ENCODE measurements at places on chromosomes 3 and 15.
A peak's percentile ranks its signal among the peaks of the same experiment; 100 is the strongest.

DNA sequence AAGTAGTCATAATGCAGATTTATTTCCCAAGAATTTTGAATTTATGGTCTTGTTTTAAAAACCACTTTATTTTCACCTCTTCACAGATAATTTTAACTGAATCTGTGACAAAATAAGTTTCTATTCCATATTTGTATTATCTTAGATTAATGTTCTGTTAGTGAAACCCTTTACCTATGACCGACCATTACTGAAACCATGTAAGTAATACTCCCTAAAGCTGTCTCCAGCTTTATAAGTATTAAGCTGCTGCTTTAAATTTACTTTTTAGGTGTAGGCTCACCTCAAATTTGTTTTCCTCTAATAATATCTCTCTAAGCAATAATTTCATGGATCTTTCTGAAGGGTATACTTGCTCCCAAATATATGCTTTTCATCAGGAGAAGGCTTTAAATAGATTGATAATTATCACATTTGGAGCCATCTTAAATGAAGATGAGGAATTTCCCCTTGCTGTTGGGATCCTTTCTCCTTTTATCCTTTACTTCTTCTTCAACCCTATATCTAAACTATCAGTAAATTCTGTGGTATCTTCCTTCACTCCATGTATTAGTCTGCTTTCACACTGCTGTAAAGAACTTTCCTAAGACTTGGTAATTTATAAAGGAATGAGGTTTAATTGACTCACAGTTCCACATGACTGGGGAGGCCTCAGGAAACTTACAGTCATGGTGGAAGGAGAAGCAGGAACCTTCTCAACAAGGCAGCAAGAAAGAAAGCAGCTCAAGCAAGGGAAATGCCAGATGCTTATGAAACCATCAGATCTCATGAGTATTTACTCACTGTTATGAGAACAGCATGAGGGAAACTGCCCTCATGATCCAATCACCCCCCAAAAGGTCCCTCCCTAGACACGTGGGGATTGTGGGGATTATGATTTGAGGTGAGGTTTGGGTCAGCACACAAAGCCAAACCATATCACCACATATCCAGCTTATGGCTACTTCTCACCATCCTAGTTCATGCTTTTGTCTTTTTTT is 92.3 kb upstream of the P2RY1 start:
- no peak for DNase-seq

- DNase-seq: no peak
Observed at GRCh38 chr3:15009167-15009566, 55.9 kb downstream of the MRPS25 start.

DNA sequence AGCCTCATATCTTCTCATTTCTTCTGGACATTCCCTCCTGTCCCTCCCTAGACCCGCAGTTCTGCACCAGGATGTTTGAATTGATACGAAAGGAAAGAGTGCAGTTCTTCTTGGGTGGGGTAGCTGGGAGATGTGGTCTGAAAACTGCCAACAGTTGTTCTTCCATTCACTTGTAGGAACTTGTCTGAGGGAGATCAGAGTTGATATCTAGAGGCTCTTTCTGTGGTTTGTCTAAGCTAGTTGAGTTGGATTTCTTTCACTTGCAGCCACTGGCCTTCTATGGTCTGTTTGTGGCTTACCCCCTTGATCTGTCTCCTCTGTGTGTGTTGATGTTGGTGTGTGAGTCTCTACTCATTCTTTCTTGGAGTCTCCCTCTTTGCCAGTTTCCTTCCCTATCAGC is 42.5 kb upstream of the PIK3CB start:
- DNase-seq: no peak

- DNase-seq: no peak
Observed at GRCh38 chr3:67018105-67018788, 20.1 kb downstream of the KBTBD8 start.

GRCh38 chr3:160006282-160007163 is 17.9 kb downstream of the IL12A start:
- DNase-seq: peak; percentile 3

- no peak for DNase-seq
Observed at GRCh38 chr3:3847994-3848922, 49.0 kb downstream of the LRRN1 start.

GRCh38 chr15:51869060-51869421 is 39.6 kb downstream of the TMOD3 start:
- no peak for DNase-seq

- no peak for DNase-seq
Observed at GRCh38 chr3:197262709-197263108, 35.7 kb downstream of the DLG1 start.

DNA sequence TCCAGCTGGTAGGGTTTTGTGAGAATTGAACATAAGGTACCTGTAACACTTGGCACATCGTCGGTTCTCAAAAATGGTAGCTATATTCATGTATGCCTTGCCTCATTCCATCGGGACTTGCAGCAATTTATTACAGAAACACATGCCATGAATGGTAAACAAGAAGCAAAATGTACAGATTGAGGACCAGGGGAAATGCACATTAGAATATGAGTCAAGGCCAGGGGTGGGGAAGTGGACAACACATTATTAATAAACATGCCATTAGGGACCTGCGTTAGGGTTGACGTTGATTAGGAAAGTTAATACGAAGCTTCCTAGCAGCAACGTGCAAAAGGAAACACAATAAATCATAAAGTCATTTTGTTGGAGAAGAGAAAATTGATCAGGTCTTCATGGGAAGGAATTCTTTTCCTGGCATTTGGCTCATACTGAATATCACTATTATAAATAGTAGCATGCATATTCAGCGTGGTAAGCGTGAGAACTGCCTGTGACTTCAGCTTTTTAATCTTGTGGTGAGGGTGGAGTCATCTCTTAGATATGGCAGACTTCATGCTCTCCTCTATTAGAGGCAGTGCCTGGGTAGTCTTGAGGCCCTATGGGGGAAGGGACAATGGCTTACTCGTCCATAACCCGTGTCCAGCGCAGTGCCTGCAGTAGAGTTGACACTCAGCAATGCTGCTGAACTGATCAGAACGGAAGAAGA is 184.9 kb downstream of the SV2B start:
- no peak for DNase-seq

- DNase-seq: no peak
Observed at GRCh38 chr3:171835116-171835515, 8.0 kb upstream of the TMEM212 start.

DNA sequence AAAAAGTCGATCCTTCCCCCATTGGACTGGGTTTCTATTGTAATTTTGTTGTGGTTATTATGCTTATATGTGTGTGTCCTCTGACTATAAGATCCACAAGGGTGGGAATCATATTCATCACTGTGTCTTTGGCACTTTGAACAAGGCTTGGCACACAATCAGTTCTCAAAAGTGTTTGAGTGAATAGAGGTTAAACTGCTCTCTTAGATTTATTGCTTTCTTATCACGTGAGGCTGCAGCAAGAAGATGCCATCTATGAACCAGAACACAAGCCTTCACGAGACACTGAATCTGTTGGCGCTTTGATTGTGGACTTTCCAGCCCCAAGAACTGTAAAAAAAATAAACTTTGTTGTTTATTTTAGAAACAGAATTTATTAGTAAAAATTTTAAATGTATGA is 295.0 kb upstream of the MDFIC2 start:
- no peak for DNase-seq

DNA sequence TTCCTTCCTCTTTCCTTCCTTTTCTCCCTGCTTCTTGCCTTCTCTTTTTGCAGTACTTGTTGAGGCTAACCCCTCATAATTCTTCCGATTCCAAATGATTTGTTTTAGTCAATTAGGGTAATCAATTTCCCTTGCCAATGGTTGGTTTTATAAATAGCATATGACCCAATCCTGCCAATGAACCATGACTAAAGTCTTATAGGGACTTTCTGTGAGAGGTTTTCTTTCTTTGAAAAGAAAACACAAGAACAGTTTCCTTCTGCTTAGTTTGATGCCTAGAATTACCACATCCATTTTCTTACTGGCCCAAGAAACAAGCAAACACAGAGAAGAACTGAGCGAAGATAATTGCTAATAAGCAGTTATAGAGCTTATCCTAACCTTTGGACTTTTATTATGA is 292.5 kb upstream of the SATB1 start:
- no peak for DNase-seq

- no peak for DNase-seq
Observed at GRCh38 chr3:50203113-50203808, 1.8 kb upstream of the SLC38A3 start.

GRCh38 chr15:22978691-22979237 is 1.4 kb downstream of the CYFIP1 start:
- DNase-seq: no peak

DNA sequence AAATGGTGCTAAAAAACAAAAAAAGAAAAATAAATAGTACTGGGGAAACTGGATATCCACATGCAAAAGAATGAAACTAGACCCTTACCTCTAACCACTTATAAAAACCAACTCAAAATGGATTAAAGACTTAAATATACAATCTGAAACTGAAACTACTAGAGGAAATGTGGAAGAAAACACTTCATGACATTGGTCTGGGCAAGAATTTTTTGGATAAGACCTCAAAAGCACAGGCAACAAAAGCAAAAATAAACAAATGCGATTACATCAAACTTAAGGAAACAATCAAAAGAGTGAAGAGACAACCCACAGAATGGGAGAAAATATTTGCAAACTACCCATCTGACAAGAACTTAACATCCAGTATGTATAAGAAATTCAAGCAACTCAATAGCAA is 6.4 kb downstream of the IFT57 start:
- no peak for DNase-seq

DNA sequence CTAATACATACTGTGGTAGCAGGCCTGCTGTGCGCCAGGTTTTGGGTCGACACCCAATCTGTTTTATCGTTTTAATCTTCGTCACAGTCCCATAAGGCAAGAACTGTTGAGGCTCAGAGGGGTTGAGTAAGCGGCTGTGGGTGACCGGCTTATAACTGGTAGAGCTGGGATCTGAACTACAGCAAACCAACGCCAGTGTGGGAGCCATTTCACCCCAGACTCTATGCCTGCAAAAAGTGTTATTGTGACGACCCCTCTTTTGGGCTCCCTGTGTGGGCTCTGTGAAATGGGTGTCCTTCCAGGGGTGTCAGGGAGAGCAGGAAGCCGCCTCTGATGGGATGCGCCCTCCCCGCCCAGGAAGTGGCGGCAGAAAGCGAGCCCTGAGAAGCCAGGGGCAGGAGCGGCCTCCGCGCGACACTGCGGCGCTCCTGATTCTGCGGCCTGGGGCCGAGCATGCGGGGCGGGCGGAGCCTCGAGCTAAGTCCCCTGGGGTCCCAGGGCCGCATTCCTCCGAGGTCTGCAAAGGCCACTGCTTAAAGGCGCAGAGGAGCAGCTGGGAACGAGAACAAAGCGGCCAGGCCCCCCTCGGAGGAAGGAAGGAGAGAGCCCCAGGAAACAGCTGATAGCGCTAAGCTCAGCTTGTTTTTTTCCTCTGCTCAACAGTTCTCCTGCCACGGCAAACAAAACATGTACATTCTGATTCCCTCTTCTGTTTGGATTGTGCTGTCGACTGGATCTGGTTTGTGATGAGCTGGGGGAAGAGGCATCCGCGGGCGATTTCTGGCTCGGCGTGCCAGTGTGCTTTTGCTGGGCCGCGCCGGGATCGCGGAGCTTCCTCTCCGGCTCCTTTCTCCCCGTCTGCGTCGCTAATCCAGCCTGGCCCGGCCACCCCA is 33.9 kb downstream of the GRK7 start:
- no peak for DNase-seq

DNA sequence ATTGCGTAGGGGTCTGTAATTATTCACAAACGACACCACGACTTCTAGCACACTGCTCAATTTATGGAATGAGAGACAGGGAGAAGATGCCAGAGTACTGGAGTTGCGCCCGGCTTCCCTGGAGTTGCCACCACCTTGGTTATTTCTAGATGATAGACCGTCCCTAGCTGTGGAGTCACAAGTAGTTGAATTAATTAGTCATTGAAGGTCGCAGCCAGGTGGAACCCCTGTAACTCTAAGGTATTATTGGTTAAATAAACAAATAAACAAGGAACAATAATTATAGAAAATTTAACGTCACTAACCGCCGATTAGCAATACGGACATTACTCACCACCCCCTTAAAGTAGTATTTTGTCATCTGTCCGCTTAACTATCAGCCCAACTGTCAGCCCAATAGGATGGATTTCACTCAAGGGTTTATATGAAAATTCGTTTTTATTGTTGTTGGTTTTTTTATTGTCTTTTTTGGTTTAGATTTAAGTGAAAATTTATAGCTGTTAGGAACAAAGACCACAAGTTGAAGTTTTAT is 911 bp upstream of the AZI2 start:
- no peak for DNase-seq

DNA sequence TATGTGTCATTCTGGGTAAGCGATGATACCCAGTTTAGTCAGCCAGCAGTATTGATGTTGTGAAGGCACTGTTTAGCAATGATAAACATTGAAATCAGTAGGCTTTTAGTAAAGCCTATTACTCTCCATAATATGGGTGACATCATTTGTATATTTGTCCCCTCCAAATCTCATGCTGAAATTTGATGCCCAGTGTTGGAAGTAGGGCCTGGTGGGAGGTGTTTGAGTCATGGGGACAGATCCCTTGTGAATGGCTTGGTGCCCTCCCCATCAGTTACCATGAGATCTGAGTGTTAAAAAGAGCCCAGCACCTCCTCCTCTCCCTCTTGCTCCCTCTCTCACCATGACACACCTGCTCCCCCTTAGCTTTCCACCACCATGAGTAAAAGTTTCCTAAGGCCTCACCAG is 31.4 kb upstream of the FAN1 start:
- DNase-seq: no peak

DNA sequence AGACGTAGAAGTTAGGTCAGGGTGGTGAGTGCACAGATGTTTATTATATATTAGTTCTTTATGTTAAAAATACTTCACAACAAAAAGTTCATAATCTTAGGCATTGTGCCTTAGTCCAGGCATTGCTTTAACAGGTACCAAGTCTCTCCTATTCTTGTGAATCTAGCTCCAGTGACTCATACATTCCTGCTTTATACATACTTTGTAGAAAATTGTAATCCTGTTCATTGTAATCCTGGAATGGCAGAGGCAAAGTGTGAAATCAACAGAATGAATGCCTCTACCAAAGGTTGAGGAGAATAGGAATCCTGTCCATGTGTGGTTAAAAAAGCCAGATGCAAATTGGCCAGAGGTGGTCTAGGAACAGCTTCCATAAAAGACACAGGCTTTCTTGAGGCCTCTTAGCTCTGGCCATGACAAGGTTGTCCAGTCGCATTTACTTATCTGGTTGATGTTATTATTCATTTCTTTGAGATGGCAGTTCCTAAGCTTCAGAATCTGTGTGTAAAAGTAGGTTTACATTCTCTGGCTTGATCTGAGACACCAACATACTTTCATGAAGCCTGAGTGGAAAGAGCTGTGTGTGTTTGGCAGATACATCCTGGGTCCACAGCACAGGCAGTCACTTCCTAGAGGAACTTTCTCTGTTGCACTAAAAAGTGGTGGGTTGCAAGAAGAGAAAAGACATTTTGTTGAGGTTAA is 109.0 kb downstream of the CDIN1 start:
- no peak for DNase-seq

GRCh38 chr15:85361323-85361722 is 19.1 kb upstream of the AKAP13 start:
- DNase-seq: no peak

DNA sequence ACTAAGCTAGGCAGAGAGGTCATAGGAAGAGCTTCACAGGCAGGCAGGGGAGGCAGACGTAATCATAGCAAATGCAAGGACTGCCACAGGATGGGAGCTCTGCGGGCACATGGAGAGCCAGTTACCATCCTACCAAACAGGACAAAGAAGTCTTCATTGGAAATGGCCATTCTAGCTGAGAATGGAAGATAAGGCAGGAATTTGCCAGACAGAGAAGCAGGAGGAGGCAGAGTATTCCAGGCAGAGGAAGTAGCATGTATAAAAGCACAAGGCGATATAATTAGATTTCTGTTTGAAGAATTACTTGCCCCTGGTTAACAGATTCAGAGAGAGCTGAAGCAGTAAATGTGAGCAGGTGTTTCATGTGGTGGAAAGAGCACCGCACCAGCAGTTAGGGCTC is 3.5 kb upstream of the SEMA5B start:
- DNase-seq: no peak

Measured in NCI-H187 (cell line).